ENCODE measurements at places on chromosomes 3 and 15.

GRCh38 chr15:48415036-48415886 lies 84.0 kb downstream of the DUT start:
- no peak for DNase-seq

- no peak for DNase-seq
Observed at GRCh38 chr3:25294169-25294805, 133.8 kb upstream of the RARB start.

GRCh38 chr15:22844421-22845288 lies 6.2 kb downstream of the NIPA2 start:
- no peak for DNase-seq

DNA sequence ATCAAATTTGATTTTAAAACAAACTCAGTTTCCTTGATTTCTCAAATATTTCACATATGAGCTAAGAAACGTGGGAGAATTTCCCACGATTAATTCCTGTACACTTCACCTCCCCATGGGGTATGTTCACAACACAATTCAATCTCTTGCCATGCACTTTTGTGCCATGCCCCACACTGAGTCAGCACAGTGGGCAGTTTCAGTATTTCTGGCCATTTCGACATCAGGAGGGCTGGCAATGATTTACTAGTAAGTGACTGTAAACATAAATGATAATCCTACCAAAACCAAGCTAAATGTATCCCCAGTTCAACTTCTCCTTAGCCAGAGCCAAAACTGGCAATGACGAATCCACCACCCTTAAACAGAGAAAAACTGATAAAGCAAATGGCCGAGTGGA lies 293.6 kb downstream of the FGF12 start:
- DNase-seq = no peak

DNA sequence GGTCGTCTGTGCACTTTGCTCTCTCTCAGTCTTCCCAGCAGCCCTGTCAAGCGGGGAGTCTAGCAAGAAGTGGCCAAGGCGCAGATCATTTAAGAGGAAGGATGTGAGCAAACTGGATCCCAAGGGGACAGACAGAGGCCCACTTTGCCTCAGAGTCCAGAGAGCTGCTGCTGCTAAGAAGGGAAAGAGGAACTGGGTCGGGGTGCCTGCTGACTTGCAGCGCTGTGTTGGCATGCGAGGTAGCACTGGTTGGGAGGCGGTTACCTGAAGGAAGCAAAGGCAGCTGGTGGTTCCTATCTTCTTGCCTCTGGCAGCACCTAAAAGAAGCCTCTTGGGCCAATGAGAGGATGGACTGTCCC lies 28.1 kb downstream of the SMAD3 start:
- DNase-seq = no peak

DNA sequence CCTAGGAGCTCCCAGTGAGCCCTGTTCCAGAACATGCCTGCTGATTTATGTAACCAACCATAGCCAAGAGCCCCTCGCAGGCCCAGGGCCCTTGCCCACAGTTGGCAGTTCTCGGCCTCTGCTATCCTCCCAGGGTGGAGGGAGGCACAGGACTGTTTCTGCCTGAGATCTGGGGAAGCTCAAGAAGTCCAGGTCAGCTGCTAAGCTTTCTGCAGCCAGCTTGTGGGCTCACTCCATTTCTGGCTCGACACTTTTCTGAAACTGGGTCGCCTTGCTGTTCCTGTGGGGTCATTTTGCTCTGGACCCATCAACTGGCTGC lies 72.5 kb upstream of the HERC1 start:
- DNase-seq = no peak

DNA sequence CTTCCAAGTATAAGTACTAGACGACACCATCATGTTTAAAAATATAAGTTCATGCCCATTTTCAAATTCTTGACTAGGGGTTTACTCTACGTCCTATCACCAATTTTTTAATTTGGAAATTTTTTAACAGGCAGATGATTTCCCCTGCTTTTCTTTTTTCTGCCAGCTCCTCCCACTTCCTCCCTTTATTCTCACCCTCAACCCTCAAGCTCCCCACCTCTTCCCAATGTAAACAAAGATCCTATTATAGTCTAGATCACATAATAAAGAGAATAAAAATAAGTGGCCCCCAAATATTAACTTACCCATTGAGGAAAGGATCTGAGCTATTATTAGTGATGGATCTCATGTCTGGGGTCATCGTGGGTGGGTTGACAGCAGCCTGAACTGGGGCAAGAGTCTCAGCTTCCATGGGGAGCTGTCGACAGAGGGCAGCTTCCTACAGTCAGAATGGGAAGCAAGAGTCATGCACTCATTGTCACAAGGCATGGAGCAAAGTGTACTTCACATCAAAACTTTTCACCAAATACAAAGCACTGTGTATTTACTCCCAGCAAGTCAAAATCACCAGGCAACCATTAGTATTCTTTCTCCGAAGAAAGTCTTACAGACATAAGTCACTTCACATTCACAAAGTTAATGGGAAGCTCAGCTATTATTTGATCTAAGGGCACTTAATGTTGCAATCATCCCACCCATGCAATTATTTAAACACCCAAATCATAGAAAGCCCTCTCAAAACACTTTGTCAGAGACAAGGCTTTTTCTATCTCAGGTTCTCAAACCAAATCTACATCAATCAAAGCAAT lies 53.2 kb downstream of the TM4SF4 start:
- DNase-seq = no peak

DNA sequence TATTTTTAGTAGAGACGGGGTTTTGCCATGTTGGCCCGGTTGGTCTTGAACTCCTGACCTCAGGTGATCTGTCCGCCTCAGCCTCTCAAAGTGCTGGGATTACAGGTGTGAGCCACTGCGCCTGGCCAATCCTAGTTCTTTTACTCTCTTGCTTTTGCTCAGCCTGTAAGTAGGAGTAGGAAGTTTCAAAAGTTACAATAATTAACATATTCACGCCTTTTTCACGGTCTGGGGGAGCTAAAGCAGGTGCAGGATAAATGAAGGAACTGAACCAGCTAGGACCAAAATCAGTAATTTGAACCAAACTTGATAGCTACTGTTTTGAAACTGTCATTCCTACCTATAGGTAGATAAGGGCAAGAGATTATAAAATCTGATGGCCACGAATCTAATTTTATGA lies 98.5 kb downstream of the CACNA1D start:
- no peak for DNase-seq

DNA sequence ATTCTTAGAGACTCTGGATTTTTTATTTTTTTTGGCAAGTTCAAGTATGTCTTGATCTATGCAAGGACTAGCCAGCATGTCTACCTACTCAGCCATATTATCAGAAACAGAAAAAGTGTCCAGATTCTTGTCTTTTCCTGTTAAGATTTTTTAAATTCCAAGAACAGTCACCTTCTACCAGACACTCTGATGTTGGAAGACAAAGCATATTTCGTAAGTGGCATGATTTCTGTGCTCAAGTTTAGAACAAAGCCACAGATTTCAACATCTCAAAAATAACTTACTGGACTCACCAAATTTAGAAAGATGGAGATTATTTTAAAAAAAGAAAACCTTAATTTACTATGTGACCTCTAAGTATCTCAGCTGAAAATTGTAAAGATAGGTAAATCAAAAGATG lies 61.9 kb downstream of the GOLGA6L7 start:
- DNase-seq = no peak

DNA sequence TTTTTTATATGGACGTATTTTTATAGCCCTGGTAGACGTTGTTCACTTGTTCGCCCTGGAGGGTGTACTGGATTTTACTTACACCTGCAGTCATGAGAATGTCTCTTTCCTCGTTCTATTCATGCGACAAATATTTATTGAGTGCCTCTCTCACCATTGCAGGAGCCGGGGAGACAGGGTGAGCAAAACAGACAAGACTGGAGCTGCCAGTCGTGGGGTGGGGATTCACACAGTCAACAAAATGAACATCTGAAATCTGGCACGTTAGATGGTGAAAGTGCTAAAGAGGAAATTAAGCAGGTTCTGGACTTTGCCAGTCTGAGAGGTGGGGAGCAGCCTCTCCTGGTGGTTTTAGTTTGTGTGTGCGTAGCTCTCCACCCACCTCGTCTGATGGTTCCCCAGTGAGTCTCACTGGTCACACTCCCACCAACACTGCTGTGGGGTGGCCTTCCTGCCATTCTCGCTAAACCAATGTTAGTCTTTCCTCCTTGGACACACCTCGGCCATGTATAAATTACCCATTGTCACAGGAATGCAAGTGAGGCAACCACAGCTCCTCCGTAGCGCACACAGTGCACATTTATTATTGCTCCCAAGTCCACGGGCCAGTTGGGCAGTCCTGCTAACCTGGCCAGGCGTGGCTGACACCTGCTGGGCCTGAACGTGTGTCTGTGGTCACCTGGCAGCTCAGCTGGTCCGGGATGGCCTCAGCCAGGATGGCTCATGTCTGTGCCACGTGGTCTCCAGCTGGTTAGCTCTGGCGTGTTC lies 31.5 kb downstream of the FBLN2 start:
- DNase-seq = no peak

DNA sequence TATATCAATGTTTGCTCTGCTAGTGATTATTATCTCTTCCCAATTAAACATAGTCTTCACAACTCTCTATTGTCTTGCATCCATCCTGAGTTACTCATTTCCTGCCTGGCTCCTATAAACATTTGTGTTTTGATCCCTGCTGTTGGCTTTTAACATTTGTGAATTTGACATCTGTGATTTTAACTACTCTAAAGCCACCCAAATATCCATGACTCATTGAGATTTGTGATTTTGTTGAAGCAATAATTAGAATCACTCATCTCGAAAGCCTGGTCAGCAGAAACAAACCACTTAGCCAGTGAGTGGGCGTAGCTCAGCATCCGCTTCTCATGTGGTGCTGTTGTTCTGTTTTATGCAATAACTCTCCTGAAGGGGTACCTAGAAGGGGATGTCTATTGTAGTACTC lies 174.3 kb upstream of the ZBTB20 start:
- DNase-seq = no peak

DNA sequence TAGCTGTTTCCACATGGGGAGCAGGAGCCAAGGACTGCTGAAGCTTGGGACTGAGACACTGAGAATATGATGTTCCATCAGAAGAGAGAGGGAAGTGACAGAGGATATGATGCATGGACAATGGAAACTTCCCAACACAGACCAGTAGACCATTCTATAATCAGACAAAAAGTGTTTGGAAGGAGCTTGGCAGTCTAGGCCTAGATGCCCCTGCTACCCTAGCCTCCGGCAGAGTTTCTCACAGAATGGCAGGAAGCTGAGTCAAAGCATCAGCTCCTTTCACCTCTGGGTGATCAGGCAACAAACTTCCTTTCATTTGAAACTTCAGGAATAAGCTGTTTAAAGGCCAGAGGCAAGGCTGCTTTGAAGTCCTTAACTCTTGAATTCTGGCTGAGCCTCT lies 222.0 kb downstream of the NEK10 start:
- no peak for DNase-seq

GRCh38 chr3:171175741-171176234 lies 149.3 kb upstream of the SLC2A2 start:
- DNase-seq = no peak

GRCh38 chr3:128070898-128071591 lies 18.8 kb downstream of the SEC61A1 start:
- DNase-seq = no peak

- no peak for DNase-seq
Observed at GRCh38 chr15:30992249-30992864, 929 bp upstream of the MTMR10 start.

Data from stimulated activated CD4-positive, alpha-beta T cell treated with anti-CD3 and anti-CD28 coated beads, Interleukin-1b, Interleukin-23, amount 100 ng/mL, for 1 hour (primary cell).